Vagina (tissue), 2 donors: ENCODE measurements at places on chromosomes 4 and X.

DNA sequence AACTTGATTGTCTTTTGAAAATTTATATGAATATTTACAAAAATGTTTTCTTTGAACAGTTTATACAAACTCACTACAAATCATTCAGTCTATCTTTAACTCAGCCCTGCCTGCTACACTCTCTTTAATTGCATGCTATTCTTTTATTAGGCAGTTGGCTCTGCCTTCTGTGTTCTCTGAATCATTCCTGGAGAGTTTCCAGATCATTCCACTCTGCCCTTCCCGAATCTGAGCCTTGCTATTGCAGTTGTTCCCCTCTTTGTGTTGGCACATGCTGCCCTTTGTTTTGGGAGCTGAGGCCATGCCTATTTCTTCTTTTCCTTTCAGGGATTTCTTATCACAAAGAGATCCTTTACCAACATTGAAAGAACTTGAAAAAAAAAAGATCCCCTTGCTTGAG lies 8.7 kb upstream of the TECRL start:
- no peak for DNase-seq

GRCh38 chr4:87017580-87018342 lies 83.0 kb downstream of the AFF1 start:
- DNase-seq = no peak

DNA sequence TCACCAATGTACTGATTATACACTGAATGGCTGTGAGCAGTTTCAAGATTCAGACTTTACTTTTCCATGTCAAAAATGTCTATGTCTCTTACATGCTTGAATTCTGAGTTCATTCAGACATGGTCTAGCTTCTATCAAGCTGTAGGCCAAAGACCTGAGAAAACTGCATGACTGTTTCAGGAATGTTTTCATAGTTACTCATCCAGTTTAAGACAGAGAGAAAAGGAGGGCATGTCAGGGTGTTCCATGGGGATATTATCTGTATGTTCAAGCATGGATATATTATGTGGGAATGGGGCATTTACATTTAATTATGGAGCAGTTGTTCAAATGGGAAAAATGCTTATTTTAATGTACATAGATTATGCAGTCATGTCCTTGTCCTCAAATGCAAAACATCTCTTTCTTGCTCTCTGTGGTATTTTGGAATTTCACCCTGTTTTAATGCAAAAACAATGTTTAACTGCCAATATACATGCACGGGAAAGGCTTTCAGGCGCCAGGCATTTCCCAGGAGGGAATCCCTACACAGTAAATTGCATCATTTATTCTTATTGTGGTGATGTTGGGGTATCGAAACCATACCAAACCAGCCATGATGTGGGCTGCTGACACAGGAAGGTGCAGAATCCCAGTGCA lies 429.1 kb upstream of the INTU start:
- DNase-seq = no peak

- DNase-seq = no peak
Observed at GRCh38 chr4:17780501-17781299, 721 bp downstream of the FAM184B start.

DNA sequence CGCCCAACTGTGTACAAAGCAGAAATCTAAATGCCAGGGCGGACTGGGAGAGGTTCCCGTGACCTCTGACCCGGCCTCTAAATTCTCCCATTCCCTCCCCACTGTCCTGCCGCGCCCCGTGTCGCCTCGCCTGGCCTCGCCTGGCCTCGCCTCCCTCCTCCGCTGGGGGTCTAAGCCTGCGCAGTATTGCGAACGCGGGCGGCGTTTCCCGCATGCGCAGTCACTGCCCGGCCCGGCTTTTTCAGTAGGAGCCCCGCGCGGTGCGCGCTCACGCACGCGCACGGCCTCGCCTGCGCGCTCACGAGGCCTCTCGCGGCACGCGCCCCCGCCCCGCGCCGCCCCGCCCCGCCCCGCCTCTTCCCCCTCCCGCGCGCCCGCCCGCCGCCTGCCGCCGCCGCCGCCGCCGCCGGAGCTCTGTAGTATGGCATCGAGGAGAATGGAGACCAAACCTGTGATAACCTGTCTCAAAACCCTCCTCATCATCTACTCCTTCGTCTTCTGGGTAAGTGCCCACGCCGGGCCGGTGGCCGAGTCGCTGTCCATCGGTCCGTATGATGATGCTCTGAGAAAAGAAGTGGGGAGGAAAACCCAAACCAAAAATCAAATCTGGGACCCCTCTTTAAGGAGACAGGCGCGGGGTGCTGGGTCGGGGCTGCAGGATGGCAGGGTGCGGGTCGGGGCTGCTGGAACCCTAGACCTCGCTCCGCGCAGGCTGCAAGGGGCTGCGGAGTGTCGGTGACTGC lies at the start of gene TSPAN7:
TSS of gene TSPAN7 (plus strand) at position 417 of the 743 bp plus-strand sequence. CDS start at position 422, 5 bp downstream.
- no peak for DNase-seq

DNA sequence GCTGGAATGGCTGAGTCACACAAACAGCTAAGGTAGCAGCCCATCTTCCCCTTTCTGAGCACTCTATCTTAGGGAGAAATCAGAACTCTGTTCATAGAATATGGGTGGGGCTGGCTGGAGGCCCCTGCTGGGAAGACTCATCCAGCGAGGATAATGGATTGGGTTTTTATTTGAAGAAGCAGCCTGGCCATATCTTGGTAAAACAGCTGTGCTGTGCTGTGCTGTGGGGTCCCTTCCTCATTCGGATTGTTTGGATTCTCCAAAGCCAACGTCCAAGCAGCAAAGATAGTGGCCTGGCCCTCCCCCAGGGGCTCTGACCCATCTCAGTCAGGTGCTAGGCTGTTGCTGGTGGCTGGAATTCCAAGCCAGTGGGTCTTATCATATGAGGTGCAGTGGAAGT lies 63.8 kb downstream of the ZNF718 start:
- DNase-seq = no peak

- no peak for DNase-seq
Observed at GRCh38 chr4:9704551-9705332, 76.7 kb upstream of the DRD5 start.

DNA sequence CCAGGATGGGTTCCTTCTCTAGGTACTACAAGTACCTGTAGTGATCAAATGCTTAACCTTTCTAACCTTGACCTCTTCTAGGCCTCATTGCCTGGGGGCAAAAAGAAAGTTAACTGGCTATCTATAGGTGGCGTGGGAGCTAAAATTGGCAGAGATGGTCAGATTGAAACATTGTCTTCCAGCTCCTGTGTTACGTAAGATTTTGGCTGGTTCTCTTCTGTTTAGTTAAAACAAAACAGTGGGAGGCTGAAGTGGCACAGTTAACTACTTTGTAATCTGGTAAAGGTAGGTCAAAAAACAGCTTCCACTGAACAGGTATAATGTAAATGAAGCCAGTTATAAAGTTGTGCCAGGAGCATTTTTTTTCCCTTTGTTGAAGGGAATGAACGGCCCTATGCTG lies 115.2 kb downstream of the MBNL3 start:
- DNase-seq = no peak

- DNase-seq = no peak
Observed at GRCh38 chr4:106355193-106355592, 13.4 kb downstream of the GIMD1 start.

DNA sequence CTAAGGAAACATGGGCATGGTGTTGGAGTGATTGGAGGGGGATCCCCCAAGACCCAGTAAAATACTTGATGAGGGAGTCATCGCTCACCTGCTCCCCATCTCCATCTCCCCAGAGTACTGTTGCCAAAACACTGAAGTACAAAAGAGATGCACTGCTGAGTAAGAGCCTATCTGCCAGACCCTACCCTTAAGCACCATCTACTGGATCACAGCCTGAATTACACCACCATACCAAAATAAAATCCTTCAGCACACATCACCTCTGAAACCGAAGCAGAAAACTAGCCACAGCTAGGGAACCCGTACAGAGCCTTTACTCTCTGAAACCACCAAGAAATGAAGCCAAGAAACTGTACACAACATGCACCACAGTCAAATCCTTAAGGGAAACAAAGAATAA lies 466.3 kb upstream of the ACTRT1 start:
- no peak for DNase-seq

- DNase-seq = peak; percentile 49
Observed at GRCh38 chr4:138677748-138678147, 337.8 kb upstream of the NOCT start.

DNA sequence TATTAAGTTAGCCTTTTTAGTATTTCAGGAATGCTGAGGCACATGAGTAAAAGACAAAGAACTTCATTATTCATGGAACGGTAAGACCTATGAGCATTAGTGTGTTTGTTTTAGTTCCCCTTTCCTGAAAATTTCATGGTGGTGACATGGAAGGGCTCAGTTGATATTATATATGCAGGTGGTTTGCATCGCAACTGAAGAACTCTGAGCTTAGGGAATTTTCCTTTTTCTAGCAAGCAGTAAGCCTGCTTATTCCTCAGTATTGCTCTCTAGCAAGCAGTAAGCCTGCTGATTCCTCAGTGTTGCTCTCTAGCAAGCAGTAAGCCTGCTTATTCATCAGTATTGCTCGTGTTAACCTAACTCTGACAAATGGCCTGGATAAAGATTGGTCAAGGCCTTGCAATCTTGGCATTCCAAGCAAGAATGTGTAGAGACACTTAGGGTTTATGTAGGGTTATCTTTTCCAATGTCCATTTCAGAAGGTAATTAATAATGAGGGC lies 37.7 kb upstream of the MAGEB18 start:
- DNase-seq = no peak

GRCh38 chr4:12881945-12882584 lies 602.1 kb downstream of the RAB28 start:
- DNase-seq = no peak

DNA sequence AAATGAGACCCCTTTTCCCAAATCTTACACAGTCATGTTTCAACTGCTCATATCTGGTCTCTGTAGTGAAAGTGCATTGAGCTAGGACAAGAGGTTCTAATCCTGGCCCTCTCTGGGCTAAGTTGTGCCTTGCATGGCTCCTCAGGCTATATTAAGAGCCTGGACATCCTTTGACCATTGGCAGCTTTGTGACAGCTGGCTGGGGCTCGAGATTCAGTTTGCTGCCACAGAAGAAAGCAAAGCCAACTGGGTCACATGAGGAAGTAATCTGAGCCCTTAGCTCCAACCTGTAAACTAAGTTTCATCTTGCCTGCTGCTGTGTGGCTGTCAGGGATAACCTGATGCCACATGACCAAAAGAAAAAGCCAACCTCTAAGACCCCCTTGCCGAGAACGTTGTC lies 51.8 kb upstream of the JADE1 start:
- no peak for DNase-seq

- no peak for DNase-seq
Observed at GRCh38 chr4:110085131-110085530, 113.3 kb downstream of the ELOVL6 start.

- no peak for DNase-seq
Observed at GRCh38 chr4:139700568-139700967, 34.9 kb downstream of the MGST2 start.

DNA sequence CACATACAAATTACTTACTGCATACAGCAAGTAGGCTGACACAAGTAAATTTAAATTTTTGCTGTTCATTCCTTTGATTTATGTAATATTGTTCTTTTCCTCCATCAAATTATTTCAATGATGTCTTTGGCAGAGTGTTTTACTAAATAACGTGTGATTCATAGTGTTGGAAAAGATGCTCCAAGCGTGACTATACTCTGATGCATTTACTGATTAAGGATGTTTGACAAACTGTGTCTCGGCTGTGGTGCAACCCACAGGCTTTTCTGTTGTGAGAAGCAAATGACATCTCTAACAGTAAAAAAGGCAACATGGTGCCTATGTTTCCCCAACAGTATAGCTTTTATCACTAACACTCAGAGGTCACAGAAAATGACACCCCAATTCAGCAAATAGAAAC lies 540.9 kb downstream of the PPP4R3C start:
- DNase-seq = no peak

- no peak for DNase-seq
Observed at GRCh38 chr4:184662236-184662635, 12.7 kb downstream of the PRIMPOL start.

GRCh38 chrX:32948130-32948529 lies 263.2 kb downstream of the DMD start:
- DNase-seq = no peak

DNA sequence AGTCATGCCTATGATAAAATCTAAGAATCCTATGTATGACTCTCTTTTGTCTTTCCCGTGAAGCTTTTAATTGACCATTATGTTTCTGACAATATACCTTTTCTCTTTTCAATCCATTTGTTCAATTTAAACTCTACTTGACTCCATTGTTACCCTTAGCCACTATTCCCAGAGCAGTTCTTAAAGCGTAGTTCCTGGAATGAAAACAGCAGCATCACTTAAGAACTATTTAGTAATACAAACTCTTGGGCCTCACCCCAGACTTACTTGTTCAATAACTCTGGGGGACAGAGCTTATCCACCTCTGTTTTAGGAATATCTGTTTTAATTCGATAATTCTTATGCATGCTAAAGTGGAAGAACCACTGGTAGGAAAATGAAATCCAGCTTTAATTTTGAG lies 358.4 kb downstream of the PRR32 start:
- no peak for DNase-seq
